ENCODE measurements at places on chromosomes 2 and 18.

GRCh38 chr2:234451852-234452625 lies 44.8 kb downstream of the ARL4C start:
- DNase-seq = no peak

GRCh38 chr18:54690198-54690597 lies 99.2 kb downstream of the DYNAP start:
- no peak for DNase-seq

GRCh38 chr2:193868833-193869232 lies 1674.1 kb upstream of the TMEFF2 start:
- no peak for DNase-seq

- no peak for DNase-seq
These were observed 10.3 kb downstream of the STK11IP start for GRCh38 chr2:219607931-219608330.

GRCh38 chr2:211161236-211161635 lies 604.8 kb downstream of the CPS1 start:
- no peak for DNase-seq

DNA sequence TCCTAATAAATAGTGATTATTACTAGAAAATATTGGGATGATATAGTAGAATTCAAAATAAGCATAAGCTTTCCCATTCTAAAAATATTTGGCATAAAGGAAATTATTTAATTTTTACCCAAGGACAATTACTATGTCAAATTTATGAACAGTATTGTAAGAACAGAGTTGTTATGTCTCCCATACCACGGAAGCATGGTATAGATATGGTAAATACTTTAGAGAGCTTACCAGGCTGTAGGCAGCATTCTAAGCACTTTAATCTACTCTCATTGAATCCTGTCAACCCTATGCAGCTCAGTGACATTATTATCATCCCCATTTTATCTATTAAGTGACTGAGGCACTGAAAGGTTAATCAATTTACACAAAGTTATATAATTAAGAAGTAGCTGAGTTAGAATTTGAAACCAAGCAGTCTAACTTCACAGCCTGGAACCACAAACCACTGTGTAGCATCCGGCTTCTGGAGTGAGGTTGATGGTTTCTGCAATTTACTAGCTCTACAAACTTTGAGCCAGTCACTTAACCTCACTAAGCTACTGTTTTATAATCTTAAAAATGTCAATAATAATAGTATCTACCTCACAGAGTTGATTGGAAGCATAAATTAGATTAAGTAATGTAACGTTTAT lies 323.7 kb downstream of the ARHGAP15 start:
- no peak for DNase-seq

DNA sequence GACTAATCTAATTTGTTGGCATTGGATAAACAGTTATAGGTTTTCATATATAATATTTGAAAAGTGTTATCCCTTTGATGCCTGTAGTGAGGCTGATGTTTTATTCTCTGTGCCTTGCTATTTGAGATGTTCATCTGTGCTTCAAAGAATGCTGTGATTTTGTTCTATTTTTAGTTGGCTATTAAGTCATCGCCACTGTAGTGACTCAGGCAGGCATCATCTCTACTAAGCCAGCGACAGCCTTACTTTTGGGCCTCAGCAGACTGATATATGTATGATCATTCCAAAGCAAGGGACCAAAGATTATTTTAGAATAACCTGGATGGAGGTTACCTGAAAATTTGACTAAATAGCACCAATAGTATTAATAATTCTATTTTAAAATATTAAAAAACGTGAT lies 1674.5 kb upstream of the NXPH2 start:
- DNase-seq = no peak

DNA sequence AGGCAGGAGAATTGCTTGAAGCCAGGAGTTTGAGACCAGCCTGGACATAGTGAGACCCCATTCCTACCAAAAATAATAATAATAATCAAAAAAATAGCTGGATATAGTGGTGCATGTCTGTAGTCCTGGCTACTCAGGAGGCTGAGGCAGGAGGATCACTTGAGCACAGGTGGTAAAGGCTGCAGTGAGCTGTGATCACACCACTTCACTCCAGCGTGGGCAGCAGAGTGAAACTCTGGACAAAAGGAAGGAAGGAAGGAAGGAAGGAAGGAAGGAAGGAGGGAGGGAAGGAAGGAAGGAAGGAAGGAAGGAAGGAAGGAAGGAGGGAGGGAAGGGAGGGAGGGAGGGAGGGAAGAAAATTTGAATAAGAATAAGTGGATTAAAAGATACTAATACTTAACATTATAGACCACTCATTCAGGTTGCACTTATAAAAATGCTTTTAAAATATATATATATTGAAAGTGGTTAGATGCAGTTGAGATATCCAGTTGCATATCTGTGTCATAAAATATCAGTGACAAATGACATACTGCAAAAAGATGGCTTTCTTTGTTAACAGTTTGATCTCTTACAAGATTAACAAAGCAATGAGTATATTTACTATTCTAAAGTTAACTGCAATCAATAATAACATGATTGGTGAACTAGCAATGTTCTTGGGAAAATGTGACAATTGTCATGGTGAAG lies 702.4 kb downstream of the CPS1 start:
- no peak for DNase-seq

DNA sequence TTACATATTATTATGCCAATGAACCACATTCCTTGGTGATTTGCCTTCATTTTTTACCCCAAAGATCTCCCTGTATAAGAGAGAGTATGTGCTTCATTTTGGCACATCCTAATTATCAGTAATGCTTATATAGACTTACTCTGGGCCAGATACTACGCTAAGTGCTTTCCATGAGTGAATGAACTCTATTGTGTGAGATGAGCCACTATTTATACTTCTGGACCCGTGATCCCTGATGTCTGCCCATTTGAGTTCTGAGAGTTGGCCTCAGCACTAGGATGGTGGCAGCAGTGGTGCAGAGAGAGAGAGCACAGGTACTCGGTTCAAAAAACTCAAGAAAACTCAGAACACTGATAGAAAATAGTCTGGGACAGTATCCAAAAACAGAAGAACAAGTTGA lies 17.4 kb upstream of the KCMF1 start:
- DNase-seq = no peak

GRCh38 chr2:72921853-72922252 lies 4.5 kb downstream of the EMX1 start:
- DNase-seq = no peak

- DNase-seq = peak; percentile 31
These were observed 43.7 kb upstream of the SEMA4C start for GRCh38 chr2:96913398-96914202.

DNA sequence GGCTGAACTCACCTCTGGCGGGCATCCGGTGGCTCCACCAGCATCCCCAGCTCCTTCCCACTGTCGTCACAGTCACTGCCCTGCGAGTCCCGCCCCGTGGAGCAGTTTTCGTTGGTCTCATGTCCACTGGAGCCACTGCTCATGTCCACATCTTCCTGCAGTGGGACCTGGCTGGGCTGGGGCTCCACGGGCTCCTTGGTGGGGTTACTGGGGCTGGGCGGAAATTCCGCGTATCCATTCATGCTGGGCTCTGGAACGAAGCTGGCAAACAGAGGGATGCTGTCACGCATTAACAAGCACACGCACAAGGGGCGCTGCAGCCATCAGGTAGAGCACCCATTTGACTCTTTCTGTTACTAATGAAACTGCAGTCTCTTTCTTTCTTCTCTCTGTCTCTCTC lies 10.7 kb downstream of the PER2 start:
- no peak for DNase-seq

DNA sequence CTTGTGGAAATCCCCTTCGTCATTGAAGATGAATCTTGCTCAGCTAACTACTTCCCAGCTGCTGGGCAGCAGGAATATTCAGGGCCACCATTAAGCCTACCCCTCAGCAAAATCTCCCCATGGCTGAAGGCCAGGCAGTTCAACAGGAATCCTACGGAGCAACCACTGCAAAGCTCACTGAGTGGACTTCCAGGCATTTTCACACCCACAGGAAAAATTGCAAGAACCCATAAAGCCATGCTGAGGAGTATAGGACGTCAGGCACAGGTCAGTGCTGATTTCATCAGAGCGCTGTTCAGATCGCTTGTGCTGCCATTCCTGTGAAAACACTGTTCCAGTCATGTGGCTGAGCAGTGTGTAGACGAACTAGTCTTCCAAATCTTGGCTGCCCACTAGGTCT lies 134.8 kb upstream of the TACR1 start:
- no peak for DNase-seq

DNA sequence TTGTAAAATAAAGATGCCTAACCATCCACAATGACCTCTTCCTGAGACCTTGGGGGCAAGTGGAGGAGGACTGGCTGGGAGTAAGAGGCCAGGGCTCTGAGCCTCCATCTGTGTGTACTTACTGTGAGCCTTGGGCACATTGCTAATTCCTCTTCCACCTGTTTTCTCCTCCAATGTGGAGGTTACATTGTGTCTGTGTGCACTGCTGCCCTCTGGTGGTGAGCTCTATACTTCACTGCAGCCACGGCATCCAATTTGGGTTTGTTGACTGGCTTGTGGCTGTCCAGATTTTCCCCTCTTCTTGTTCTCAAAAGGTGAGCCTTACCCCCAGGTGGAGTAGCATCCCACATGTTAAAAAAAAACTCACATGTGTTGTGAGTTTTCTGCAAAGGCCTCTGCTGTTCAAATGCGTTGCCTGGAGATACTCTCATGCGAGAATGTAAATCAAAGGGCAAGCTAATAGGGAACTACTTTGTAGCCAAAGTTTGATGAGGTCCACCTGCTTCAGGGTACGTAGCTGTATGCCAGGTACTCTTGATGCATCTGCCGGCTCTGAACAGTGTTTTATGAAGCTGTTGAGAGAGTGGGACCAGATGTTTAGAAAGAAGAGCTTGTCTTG lies 80.8 kb downstream of the APOB start:
- DNase-seq = peak; percentile 68

DNA sequence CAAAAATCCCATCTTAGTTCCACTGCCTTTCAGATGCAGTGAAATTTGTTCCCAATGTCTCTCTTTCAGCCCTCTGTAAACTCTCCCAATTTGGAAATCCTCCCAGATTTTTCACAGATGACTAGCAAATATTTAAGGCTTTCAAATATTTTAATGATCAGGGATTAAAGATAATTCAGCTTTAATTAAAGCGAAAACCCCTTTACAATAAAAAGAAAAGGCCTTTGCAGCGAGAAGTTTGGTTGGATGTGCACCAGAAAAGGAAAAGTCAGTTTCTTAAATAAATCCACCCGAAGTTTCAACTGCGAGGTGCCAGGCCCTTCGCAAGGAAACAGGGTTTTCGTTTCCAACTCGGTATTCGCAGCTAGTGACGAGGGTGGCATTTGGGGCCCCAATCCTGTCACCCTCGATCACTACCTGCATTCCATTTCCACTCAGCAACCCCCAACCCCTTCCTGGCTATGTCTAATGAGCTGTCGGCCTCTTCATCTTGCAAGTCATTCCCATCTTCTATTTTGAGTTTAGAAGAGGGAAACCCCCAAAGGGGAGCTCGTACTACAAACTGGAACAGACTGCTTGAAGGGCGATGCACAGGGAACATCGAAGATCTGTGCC lies 1.5 kb downstream of the RAX start:
- no peak for DNase-seq

DNA sequence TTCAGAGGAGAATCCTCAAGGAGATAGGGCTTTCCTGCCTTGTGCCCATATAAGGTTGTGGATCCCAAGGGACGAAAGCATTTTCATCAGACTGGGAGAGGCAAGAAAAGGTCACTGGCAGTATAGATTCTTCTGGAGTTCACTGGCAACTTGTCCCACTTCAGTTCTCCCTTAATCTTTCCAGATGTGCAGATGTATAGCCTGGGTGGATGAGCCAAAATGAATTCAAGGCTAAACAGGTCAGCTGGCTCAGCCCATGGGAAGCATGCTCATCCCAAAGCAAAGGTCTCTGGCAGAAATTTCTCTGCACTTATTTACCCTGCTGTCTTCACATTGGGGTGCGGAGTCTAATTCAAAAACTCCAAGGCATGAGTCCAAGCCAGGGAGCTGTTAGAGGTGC lies 148.9 kb upstream of the TNP1 start:
- DNase-seq = no peak

DNA sequence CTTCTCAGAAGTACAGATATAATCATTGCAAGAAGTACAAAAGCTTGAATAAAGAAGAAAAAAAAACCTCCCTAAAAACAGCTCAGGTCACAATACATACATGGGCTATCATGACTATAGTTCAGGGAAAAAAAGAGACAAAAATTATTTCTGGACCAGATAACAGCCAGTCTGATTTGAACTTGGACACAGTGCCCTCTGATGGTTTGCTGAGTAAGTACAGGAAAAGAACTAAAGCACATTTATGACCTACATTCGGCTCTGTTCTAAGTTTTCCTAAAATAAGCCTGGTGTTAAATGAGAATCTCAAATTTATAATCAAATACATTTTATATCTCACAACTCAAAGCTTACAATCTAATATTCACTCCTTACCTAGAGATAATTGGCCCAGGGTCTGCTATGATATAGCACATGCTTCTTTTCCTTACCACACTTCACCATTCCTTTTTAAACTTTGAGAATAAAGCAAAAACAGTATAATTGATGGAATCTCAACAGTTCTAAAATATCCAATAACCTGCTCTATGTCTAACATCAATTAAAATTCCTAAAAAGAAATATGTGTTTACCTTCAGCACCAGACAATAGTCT lies 81.1 kb downstream of the RAPH1 start:
- no peak for DNase-seq

- no peak for DNase-seq
These were observed 14.3 kb upstream of the ITGA6 start for GRCh38 chr2:172412984-172413492.

DNA sequence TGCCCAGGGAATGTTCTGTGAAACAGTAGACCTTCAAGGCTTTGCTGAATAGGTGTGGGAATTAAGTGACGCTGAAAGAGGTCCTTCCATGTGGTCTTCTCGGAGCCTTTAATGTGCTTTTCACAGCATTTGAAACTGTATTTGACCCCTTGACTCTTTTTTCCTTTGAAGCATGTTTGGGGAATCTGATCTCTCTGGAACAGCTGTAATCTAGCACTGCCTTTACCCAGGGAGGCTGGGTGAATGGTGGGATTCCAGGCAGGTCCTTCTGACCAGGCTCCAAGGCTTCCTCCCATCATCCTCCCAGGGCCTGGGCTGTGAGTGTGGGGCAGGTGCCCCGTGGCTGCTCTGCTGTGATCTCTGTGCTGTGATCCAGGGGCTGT lies 4.2 kb downstream of the ZAP70 start:
- DNase-seq = no peak

- DNase-seq = no peak
These were observed 50.4 kb upstream of the FZD5 start for GRCh38 chr2:207819839-207820784.

DNA sequence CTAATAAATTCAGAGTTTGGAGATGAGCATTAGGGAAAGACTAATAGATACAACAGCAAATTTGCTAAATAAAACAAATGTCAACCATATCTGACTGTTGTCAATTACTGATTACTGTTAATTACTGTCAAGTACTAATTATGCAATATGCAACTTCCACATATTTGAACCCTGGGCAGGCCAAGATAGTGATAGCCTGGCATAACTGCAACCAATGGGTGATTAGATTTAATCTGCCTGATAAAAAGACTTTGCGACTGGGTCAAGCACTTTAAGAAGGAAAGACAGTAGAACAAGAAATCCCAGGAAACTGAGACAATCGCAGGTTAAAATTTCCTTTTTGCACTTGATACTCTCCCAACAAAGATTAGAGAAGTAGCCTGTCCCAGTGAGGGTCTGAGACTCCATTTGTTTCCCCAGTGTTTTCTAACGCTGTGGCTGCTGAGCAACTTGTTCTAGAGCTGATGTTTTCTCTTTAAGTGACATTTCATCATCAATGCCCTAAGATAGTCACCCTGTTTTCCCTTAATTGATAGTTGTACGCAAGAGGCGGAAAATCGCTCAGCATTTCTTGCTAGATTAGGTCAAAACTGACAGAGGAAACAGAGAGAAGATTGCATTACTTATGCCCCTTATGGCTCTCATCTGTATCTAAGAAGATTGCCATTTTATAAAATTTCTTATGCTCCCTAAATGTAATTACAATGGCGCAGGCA lies 17.8 kb downstream of the ARHGAP15 start:
- no peak for DNase-seq
